ENCODE measurements at places on chromosomes 16 and 17.
A peak's percentile ranks its signal among the peaks of the same experiment; 100 is the strongest.

DNA sequence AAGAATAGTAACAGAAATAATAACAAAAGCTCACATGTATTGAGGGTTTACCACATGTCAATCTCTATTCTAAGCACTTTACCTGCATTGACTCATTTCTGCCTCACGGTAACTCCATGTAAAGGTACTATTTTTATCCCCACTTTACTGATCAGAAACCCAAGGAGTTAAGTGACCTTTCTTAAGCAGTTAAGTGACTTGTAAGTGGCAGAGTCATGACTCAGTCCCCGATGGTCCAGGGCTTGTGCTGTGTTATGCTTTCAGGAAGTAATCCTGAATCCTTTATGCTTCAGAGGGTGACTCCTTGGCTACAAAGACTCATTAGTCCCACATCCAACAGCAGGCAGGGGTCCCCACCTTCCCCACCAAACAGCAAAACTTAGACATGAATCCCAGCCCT, 66.5 kb downstream of the MRM1 start:
- no peak for DNase-seq

GRCh38 chr16:2720719-2721633, 952 bp upstream of the PRSS27 start:
- DNase-seq: peak; percentile 96

- DNase-seq: no peak
Measured at GRCh38 chr16:65537336-65537735, 415.5 kb upstream of the CDH11 start.

GRCh38 chr16:47604306-47604705, 143.2 kb downstream of the PHKB start:
- DNase-seq: peak; percentile 3

DNA sequence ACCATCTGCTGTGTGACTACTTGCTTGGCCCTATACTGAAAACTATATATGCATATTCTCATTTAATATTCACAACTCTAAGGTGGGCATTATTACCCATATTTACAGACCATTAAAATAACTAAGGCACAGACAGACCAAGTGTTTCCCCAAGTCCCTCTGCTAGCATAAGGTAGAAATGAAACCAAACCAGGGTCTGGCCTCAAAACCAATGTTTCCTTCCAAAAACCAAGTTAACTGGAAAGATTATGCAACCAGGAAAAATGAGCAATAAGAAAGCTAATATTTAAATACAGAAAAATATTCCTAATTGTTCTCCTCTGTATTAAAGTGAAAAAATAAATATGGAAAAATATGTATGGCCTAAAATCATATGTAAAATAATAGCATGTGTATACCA, 50.1 kb downstream of the XPO6 start:
- no peak for DNase-seq

- no peak for DNase-seq
Measured at GRCh38 chr16:23031508-23032098, 117.6 kb downstream of the USP31 start.

- DNase-seq: peak; percentile 29
Measured at GRCh38 chr16:77993111-77993985, 29.0 kb upstream of the CLEC3A start.

DNA sequence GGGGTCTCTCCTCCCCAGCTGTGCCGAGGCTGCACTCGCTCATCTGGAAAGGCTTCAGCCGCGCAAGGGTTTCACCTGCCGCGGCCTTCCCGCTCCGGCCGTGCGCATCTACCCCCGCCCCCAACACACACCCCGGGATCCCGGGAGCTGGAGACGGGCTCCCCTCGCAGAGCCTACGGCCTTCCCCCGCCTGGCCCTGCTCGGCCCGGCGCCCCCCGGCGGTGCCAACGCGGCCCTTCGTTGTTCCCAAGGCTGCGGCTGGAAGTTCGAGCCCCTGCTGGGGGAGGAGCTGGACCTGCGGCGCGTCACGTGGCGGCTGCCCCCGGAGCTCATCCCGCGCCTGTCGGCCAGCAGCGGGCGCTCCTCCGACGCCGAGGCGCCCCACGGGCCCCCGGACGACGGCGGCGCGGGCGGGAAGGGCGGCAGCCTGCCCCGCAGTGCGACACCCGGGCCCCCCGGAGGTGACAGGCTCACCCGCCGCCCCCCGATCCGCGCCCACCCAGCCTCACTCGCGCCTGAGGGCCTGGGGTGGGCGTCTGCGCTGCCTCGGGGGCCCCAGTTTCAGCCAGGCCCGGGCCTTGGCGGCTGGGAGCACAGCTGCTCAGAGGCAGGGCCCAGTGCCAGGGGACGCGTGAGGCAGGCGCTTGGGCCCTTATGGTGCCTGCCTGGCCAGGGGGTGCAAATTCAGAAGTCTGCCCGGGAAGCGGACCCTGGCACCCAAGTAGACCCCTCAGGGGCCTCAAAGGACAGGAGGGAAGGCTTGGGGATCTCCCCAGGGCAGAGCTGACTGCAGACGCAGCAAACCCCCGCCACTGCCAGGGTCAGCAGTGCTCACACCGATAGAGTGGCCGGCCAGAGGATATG, 11.2 kb downstream of the GALK1 start:
- peak; percentile 94 for DNase-seq

GRCh38 chr17:42227849-42228700, 33.8 kb upstream of the GHDC start:
- no peak for DNase-seq

DNA sequence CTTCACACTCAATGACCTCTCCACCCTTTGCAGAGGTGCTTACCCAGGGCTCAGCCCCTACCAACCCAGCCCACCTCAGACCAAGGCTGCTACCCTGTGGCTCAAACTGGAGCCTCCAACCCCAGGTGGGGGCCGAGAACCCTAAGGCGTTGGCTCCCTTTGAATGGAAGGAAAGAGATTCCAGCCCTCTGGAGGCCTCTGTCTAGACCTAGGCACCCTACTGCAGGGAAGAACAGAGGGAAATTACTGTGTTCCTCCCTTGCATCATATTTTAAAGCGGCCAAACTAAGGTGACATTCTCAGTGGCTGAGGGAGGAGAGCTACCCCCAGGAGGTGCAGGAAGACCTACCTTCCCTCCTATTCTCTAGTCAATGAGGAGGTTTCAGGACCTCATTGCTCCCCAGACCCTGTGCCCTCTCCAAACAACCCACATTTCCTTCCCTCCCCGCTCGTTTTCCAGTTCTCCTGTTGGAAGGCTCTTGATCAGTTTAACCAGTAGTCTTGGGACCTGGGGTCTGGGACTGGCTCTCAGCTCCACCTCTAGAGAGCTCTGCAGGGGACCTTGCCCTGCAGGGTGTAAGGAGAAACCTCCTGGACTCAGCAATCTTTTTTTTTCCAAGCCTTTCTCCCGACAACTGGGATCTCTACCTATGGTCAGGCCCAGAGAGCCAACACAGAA, 5.5 kb upstream of the HOXB8 start:
- no peak for DNase-seq

DNA sequence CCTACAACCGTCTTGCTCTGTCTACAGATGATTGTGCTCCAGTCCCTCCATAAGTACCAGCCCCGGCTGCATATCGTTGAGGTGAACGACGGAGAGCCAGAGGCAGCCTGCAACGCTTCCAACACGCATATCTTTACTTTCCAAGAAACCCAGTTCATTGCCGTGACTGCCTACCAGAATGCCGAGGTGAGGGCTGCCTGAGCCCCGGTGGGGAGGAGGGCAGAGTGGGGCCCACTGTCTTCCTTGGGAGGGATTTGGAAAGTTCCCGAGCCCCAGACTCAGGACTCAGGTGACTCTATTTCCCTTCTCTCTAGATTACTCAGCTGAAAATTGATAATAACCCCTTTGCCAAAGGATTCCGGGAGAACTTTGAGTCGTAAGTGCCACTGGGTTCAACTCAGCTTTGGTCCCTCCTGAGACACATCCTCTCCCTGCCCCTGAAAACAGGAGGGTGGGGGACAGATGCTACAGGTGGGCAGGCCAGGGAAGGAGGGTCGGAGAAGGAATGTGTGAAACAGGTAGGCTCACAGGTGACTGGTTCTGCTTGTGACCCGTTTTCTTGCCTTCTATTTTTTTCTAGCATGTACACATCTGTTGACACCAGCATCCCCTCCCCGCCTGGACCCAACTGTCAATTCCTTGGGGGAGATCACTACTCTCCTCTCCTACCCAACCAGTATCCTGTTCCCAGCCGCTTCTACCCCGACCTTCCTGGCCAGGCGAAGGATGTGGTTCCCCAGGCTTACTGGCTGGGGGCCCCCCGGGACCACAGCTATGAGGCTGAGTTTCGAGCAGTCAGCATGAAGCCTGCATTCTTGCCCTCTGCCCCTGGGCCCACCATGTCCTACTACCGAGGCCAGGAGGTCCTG, 11.4 kb downstream of the TBX21 start:
- no peak for DNase-seq

GRCh38 chr17:78974635-78975591, 4.8 kb downstream of the LGALS3BP start:
- peak; percentile 87 for DNase-seq

DNA sequence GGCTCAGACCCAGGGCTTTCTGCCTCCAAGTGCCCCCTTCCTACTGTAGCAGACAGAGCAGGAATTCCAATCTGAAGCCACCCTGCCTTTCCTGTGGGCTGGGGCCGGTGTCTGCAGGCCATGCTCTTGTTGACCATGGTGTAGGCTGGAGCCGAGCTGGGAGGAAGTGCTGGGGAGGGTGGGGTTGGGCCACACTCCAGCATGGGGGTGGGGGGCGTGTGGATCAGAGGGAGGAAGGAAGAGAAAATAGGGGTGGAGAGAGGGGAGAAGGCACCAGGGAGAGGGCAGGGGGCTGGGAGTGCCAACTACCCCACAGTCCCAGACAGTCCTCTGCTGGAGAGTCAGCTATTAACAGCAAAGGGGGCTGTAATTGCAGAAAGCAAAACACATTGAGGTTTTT, 54.3 kb upstream of the JPH3 start:
- no peak for DNase-seq

GRCh38 chr16:75288181-75288580, 36.8 kb upstream of the BCAR1 start:
- no peak for DNase-seq

DNA sequence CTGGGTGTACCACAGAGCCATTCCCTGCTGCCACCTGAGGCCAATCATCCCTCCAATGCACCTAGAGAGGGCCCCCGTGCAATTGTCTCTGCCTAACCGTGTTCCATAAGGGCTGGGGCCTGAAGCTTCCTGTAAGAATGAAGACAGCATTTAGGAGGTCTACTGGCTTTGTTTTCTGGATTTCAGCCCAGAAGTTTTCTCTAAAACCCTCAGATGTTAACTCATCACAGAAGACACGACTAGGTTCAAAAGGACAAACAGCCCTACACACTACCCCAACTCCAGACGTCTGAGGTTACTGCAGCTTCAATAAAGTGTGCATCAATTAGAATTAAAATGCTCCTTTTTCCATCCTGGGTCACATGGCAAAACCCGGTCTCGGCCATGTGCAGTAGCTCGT, 10.8 kb upstream of the DRG2 start:
- no peak for DNase-seq

- no peak for DNase-seq
Measured at GRCh38 chr17:68346448-68346847, 55.2 kb downstream of the ARSG start.

GRCh38 chr17:48681609-48682008, 40.7 kb downstream of the PRAC1 start:
- DNase-seq: no peak

DNA sequence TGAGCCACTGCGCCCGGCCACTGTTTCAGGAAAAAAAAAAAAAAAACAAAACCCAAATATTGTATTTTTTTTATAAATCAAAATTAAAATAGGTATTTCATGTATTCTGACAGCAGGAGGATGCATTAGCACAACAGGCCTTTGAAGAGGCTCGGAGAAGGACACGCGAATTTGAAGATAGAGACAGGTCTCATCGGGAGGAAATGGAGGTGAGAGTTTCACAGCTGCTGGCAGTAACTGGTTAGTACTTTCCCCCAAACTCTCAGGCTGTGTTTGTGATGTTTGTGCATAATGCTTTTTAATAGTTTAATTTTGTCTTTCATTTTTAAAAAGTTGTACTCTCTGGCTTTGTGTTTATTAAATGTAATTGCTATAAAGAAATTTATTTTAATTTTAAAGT, 27.6 kb upstream of the PHAF1 start:
- DNase-seq: no peak

DNA sequence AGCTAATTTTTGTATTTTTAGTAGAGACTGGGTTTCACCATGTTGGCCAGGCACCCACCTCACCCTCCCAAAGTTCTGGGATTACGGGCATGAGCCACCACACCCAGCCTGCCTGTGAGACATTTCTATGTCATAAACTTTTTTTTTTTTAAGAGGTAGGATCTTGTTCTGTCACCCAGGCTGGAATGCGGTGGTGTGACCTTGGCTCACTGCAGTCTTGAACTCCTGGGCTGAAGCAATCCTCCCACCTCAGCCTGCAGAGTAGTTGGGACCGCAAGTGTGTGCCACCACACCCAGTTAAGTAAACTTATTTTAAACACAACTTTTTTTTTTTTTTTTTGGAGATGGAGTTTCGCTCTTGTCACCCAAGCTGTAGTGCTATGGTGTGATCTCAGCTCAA, 47.2 kb downstream of the SCNN1G start:
- DNase-seq: no peak

- DNase-seq: no peak
Measured at GRCh38 chr17:31581491-31581890, 190.0 kb downstream of the RAB11FIP4 start.

DNA sequence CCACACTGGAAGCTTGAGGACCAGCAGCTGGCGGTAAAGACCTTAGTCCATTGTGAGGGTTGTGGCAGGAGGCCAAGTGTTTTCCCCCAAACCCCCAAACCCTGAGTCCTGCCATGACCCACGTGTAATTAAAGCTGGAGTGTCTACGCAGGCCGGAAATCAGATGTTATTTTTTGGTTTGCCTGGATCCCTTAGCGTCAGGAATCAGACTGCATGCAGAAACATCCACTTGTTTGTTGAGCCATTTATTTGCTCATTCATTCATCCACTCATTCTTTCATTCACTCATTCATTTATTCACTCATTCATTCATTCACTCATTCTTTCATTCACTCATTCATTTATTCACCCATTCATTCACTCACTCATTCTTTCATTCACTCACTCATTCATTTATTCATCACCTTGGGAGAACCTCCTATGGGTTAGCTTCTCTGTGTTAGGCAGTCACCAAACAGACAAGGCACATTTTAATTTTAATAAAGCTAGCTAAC, 313.1 kb downstream of the MAF start:
- DNase-seq: no peak

- DNase-seq: peak; percentile 56
Measured at GRCh38 chr17:7704601-7705268, at the start of gene EFNB3. Gene EFNB3, plus strand, starts transcription at chr17:7705202. Its CDS starts 397 bp downstream, at chr17:7705599.
